ENCODE measurements at places on chromosomes 1 and 21.

DNA sequence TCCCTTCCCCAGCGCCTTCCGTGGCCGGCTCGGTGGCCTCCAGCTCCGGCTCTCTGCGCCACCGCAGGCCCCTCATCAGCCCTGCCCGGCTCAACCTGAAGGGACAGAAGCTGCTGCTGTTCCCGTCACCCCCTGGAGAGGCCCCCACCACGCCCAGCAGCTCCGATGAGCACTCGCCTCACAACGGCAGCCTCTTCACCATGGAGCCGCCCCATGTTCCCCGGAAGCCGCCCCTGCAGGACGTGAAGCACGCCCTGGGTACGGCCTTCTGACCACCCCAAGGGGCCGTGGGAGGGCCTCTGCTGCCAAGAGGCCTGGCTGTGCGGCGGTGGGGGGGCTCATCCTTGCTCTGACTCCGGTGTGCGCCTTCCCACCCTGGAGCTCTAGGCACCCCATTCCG is 21.8 kb downstream of the TMEM201 start:
- DNase-seq: no peak

GRCh38 chr1:45503462-45504360 is 3.6 kb downstream of the MMACHC start:
- DNase-seq: no peak

DNA sequence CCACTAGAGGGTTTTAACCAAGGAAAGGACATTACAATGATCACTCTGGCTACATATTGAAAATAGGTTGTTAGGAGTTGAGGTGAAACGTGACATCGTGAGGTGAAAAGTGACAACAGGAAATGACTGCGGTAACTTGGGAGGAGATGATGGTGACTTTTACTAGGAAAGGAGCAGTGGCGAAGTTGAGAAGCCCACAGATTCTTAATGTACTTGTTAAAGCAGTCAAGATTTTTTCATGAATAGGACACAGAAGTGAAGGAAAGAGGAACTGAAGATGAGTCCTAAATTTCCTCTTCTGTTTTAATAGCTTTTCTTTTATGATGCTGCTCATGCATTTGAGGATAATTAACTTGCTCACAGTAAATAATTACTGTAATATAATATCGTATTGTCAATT is 59.5 kb downstream of the OMA1 start:
- DNase-seq: no peak

DNA sequence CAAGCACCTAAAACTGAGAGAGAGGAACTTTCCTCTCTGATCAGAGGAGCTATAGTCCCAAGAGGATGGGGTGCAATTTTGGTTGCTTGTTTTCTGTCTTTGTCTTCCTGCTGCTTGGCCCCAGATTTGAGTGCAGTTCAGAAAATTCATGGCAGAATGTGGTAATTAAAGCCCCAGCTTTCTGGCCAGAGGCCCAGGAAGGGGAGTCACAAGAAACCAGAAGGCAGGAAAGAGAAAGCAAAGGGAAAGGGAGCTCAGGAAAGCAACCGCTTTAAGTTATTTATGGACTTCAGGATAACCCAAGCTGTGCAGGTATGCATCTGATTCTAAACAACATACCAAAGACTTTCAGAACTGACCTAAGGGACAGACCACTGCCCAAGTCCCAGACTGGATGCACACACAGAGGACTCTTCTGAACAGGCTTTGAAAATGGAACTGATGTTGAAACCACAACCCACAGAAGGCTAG is 88.8 kb downstream of the ST3GAL3 start:
- DNase-seq: no peak

DNA sequence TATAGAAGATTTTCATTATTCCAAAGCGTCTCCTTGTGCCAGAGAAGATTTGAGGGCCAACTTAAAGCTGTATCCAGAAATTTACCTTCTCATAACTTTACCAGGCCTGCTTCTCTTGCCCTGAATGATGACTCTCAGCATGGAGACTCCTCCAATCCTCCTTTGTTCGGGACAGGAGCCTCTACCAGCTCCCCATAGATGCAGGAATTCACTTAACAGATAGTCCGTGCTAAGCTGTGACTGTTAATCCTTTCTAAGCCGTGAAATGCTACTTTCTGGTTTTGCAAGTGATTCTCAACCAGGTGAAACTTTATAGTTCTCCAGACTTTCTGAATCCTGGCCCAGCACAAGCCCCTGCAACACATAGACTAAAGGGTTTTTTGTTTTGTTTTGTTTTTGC is 31.8 kb upstream of the KCND3 start:
- no peak for DNase-seq

DNA sequence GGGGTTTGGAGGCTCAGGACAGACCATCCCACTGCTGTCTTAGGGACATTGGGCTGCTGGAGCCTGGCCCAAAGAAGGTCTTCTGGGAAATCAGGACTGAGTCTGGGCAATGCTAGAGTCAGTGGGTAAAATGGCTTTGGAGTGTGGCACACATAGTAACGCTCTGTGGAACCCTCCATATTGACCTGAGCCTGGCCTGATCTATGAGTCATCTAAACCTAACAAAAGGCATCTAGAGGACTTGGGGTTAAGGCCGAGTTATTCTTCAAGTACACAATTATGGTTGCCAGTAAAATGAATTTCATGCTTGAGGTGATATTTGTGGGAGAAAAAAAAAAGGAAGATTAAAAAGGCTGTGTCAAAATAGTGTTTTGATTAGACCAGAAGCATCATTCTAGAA is 77.7 kb downstream of the ST6GALNAC5 start:
- DNase-seq: no peak

DNA sequence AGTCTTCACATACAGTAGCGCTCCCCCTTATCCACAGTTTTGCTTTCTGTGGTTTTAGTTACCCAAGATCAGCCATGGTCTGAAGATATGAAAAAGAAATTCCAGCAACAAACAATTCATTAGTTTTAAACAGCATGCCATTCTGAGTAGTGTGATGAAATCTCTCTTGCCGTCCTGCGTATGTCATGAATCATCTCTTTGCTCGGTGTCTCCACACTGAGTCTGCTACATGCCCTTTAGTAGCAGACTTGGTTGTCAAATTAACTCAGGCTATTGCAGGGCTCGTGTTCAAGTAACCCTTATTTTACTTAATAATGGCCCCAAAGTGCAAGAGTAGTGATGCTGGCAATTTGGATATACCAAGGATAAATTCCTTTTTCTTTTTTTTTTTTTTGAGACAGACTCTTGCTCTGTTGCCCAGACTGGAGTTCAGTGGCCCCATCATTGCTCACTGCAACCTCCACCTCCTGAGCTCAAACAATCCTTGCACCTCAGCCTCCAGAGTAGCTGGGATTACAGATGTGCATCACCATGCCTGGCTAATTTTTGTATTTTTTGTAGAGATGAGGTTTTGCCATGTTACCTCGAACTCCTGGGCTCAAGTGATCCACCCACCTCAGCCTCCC is 22.6 kb downstream of the PHACTR4 start:
- no peak for DNase-seq
